MG63 (cell line): ENCODE measurements at places on chromosomes 2 and 18. TPM values are rescaled to one million over a fixed set of nuclear protein-coding genes. Genes with fewer than 3 reads are reported as not detected.

GRCh38 chr2:116211719-116212118 is 1602.8 kb upstream of the DDX18 start:
- DNase-seq = no peak

ITGB6 gene
- not detected in 2 replicates for total RNA-seq

GRCh38 chr2:102059151-102059550 is 67.4 kb downstream of the IL1R2 start:
- DNase-seq = no peak

MOGAT1 gene
- total RNA-seq = not detected in 2 replicates
